Stimulated activated CD4-positive, alpha-beta T cell treated with anti-CD3 and anti-CD28 coated beads, Interleukin-15, amount 100 ng/mL, for 24 hours (primary cell): ENCODE measurements at places on chromosomes 12 and 14.

DNA sequence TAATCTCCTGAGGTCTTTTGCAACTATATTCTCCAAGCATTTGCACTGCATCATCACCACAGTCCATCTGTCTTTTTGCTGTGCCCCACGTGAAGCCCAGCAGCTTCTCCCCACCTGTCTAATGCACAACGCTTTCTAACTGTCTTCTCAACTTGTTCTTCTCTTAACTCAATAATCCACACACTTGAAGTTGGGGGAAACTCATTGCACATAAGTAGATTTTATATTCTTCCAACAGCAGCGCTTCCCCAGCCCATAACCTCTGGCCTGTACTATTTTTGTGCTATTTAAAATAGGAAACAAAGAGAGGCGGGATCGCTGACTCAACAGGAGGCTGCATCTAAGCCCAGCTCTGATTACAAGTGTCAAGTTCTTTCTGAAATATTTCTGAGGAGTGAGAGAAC is 226.7 kb downstream of the GXYLT1 start:
- no peak for DNase-seq

DNA sequence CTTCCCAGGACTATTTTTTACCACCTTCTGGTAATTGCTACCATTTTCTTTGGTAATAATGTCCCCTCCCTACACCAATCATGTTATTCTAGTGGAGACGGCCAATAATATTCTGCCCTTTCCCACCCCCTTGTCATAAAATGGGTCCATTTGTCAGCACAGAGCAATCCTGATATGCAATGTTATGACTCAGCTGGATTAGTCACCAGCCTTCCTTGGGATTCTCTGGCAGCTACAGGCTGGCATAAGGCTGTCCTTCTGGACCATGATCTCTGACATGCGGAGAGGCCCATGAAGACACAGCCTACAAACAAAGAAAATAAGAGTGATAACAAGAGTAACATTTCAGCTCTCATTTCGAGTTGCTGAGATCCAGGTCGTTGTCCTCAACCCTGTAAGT is 222.0 kb upstream of the CPNE8 start:
- DNase-seq = no peak

DNA sequence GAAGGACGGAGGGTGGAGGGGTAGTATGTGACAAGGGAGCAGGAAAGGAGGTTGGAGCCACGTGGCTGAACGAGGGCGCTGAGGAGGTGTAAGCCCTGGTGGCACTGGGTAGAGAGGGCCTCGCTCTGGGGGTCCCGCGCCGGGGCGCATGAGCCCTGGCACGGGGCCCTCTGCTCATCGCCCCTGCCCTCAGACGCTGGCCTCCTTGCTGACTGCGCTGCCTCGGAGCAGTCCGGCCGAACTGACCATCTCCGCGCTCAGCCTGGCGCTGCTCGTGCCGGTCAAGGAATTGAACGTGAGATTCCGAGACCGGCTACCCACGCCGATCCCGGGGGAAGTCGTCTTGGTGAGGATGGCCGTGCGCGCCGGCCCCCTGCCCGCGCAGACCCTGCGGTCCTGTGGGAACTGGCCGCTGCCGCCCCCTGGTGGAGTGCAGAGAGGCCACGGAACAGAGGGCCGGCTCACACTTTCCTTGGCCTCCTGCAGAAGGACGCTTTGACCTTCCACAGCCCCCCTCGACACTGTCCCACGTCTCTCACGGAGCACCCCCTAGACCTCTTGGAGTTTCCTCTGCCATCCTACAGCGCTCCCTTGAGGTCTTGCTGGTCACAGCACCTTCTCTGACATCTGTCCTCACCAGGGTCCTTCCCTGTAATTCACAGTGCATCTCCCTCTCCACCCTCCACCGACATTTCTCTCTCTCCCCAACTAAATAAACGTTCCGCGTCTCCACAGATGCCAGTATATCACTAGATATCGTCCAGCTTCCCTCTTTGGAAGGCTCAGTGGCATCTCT is 10.5 kb downstream of the ARHGEF25 start:
- DNase-seq = peak; percentile 79

DNA sequence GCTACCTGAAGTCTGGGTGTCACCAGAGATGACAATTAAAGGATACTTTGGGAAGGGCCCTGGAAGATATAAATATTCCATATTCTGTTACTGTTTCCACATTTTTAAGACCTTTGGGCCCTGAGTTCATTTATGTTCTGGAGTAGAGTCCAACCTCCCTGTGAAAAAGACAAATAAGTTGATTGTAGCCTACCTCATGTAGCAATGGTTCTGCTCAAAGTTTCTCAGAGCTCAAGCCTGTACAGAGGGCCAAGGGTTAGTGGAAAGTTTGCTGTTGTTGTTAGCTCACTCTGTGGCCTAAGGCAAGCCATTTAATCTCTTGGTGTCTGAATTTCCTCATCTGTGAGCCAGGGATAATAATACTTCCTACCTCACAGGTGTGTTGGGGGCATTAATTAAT is 284.7 kb upstream of the DDHD1 start:
- no peak for DNase-seq

DNA sequence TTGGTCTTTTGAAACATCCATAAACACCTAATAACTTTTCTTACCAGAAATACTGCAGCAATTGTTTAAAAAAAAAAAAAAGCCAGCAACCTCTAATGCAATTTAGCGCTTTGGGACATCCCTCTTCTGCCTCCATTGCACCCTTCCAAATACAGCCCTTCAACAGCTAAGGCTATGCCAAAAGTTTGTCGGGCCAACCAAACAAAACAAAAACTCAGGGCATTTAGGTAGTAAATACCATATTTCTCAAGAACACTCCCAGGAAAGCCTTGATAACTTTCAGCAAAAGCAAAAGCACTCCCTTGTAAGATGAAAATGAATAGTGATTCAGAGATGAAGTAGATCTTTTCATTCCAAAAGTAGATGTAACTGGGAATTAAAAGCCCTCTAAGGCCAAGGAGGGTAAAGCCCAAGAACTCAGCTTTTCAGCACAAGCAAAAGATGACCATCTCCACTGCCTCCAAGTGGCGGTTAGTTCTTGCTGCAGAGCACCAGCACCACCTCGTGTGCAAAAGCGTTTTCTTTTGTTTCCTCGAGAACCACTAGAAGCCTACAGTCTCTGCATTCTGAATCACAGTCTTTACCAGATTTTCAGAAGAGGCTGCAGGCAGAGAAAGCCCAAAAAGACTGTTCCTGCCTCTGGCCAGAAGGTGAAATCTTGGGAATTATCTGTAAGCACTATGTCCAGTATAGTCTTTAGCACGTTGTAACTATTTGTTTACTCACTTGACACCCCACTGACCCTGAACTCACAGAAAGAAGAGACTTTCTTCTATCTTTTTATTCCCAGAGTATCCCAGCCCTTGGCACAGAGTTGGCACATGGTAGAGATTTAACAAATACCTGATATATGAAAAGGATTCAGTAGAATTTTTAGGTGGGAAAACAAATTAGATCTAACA is 53.1 kb downstream of the SIX6 start:
- peak; percentile 27 for DNase-seq

DNA sequence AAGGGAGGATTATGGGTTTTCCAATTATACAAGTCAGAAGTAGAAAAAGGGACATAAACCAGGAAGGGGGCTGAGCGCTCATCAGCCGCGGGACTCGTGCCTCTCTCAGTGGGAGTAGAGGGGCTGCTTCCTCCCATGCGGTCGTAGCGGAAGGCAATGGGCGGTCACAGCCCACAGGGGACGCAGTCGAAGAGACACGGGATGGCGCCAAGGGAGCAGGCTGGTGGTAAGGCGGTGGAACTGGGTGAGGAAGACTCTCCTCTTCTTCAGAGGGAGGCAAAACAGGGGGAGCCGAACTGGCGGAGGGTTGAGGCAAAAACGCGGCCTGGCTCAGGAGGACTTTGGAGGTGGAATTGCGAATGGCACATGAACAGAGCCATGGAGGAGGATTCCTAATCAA is 677.7 kb downstream of the TMEM121 start:
- DNase-seq = no peak

DNA sequence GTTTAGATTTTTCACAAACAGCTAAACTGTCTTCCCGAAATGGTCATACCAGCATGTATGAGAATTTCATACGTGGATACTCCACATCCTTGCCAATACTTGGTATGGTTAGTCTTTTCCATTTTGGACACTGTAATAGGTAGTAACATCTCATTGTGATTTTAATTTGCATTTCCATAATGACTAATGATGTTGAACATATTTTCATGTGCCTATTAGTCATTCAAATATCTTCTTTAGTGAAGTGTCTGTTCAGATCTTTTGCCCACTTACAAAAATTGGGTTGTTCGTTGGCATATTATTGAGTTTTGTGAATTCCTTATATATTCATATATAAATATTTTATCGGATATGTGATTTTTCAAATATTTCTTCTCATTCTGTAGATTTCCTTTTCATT is 78.0 kb upstream of the GNG2 start:
- no peak for DNase-seq

- DNase-seq = no peak
Observed at GRCh38 chr12:125081427-125081826, 16.2 kb downstream of the AACS start.

GRCh38 chr12:53299101-53299453 is 418 bp upstream of the MYG1 start:
- DNase-seq = peak; percentile 52

- DNase-seq = no peak
Observed at GRCh38 chr12:96091833-96092232, 56.4 kb upstream of the LTA4H start.

DNA sequence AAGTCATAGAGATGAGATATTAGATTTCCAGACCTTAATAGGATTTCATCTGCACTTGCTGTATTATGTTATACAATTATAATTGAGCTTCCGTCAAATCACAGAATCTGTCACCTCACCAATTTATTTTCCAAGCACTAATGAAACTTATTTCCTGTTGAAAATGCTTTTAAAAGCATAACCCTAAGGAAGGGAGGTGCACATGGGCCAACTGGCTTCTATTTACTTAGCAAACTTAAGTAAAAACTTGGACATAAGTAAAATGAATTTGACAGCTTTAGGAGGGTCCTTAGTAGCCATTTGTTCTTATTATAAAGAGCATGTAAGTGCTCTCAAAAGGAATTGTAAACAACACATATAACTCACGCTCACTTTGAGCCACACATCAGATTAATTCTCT is 462.2 kb upstream of the TMPO start:
- no peak for DNase-seq

GRCh38 chr12:103833891-103834290 is 7.1 kb downstream of the NT5DC3 start:
- no peak for DNase-seq

DNA sequence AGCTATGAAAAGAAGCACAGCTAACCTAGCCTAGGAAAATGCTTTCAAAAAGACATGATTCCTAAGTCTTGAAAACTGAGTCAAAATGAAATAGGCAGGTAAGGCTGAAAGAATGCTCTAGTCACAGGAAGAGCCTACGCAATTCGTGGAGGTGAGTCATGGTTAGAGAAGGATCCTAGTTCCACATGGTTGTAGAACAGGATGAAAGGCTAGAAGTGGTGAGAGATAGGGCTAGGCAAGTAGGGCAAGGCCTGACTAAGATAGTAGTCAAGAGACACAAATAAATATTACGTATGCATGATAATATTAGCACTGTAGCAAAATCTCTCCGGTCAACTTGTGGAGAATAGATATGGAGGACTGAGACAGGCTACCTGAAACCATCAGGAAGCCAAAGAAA is 47.2 kb downstream of the PLCZ1 start:
- DNase-seq = no peak

DNA sequence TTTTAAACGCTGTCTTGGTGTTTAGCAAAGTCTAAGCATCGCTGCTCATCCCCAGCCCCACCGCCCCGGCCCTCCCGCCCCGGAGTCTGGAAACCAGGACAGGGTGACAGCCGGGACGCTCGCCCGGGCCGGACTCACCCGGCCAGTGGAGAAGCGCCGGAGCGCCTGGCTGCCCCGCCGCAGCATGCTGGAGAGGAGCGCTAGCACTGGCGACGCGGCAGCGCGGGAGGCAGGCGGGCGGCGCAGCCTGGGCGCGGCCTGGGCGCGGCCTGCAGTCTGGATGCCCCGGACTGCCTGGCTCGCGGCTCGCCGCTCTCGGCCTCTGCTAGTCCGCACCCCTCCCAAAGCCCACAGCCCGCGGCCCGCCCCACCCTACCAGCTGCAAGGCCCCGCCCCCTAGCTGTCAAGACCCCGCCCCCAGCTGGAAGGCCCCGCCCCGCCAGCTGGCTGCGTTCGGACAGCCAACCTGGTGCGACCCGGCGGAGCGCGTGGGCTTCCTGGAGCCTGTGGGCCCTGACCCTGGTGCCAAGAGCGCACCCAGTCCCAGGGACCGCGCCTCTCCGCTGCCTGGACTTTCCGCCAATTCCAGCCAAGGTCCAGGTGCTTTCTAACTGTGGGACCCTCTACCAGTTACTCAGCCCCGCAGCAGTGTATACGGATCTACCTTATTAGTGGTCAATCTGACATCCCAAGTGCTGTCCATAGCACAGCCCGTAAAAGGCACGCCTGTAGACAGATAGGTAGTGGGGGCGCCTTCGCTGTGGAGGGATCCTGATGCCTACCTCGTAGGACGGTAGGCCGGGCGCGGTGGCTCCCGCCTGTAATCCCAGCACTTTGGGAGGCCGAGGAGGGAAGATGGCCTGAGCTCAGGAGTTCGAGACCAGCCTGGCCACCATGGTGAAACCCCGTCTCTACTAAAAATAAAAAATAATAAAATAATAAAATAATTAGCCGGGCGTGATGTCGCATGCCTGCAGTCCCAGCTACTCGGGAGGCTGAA is at the start of gene ALDH1L2:
Gene ALDH1L2, minus strand, starts transcription at position 208 of the 1,000 bp plus-strand sequence. Its CDS starts 22 bp downstream, at position 186.
- DNase-seq = peak; percentile 73

DNA sequence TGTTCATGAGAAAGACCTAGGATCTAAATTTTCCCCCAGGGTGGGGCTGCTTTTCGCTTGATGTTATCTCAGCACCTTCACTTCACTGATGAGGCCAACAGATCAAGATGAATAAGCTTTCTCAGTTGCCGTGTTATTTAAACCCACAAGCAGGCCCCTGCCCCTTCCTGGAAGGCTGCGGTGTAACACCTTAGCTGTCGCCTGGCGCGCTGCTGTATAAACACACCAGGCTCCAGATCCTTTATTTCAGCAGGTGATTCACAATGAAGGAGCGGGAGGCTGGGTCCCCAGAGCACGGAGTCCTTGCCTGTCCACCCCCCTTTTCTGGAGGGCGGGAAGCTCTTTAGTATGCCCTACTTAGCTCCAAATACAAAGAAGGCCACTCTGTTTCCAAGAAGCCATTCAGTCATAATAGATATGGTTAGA is 515.4 kb downstream of the FUT8 start:
- peak; percentile 87 for DNase-seq

GRCh38 chr12:46387670-46388069 is 15.1 kb upstream of the SLC38A2 start:
- peak; percentile 35 for DNase-seq

GRCh38 chr12:116302166-116303058 is 24.9 kb upstream of the MED13L start:
- no peak for DNase-seq

GRCh38 chr14:28755198-28755815 is 11.3 kb upstream of the FOXG1 start:
- no peak for DNase-seq
